ENCODE measurements at places on chromosomes 4 and X.
A peak's percentile ranks its signal among the peaks of the same experiment; 100 is the strongest.

DNA sequence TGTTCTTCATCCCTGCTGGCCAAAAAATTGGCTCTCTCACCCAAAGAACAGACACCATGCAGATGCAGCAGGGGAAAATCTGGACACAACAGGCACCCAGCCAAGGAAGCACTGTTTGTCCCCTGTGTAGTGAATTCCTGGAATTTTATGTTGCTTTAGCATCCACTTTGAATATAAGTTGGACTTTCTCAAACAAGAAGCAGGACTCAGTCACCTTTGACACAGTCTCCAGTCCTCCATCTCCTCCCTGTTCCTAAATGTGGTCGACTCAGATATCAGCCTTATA lies 11.8 kb downstream of the ZNF182 start:
- DNase-seq: no peak

DNA sequence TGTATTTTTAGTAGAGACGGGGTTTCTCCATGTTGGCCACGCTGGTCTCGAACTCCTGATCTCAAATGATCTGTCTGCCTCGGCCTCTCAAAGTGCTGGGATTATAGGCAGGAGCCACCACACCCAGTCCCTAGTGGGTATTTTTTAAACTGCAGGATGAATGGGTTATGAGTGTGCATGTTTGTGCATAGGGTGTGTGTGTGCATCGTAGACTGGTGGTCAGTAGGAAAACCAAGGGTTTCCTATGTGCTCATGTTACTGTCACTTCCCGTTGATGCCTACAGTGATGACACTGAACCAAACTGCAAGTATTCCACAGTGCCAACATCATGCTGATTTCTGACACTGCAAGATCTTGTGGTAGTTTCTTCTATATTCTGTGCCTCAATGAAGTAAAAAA lies 41.1 kb downstream of the DDIT4L start:
- DNase-seq: no peak

GRCh38 chr4:83217721-83218522 lies 66.7 kb downstream of the COQ2 start:
- peak; percentile 34 for DNase-seq

DNA sequence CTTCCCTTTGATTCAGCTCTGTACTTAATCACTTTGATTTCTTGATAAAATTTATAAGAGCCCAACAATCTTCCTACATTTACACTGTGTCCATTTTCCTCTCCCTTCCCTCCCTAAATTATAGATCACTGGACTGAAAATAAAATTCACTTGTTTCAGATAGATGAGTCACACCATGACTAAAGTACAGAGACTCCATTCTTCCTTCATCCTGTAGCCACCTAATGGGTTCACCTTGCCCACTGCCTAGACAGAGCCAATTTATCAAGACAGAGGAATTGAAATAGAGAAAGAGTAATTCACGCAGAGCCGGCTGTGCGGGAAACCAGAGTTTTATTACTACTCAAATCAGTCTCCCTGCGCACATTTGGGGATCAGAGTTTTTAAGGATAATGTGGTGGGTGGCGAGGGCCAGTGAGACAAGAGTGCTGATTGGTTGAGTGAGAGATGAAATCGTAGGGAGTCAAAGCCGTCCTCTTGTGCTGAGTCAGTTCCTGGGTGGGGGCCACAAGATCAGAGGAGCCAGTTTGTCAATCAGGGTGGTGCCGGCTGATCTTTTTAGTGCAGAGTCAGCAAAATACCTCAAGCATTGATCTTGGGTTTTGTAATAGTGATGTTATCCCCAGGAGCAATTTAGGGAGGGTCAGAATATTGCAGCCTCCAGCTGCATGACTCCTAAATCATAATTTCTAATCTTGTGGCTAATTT lies 71.3 kb upstream of the MED14 start:
- DNase-seq: no peak

GRCh38 chr4:17941731-17942130 lies 79.8 kb downstream of the LCORL start:
- no peak for DNase-seq
